Thoracic aorta (tissue), 2 donors: ENCODE measurements at places on chromosomes 4 and X.
A peak's percentile ranks its signal among the peaks of the same experiment; 100 is the strongest.

DNA sequence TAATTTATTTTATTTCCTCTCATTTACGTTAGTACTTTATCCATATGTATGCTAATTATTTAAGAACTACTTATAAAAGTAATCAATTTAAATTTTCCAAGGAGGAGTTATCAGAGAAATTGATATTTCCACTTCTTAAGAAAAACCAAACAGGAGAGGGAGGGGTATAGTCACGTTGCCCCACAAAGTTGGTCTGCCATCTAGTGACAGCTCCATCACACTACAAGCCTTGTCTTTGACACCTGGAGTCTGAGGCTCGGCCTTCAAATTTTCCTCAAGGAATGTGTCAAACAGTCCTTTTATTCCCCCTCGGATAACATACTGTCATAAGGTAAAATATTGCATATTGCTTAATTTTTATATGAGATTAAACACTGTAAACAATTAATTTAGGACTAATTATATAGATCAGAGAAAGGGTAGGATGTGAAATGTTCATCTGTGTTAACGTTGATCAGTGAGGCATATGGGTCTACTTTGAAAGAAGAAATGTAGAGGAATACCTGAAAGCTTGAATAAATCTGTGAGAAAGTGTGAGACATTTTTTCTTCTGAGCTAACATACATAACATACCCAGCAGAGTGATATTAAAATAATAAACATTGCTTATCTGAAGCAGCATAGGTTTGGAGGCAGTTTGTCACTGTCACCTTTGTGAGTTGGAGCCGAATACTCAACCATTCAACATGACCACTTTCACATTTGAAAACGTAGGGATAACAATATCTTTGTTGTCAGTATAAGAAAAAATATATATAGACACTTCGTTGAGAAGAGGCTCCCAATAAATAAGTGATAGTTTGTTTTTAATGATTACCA is 114.4 kb downstream of the GLRA3 start:
- DNase-seq = no peak

DNA sequence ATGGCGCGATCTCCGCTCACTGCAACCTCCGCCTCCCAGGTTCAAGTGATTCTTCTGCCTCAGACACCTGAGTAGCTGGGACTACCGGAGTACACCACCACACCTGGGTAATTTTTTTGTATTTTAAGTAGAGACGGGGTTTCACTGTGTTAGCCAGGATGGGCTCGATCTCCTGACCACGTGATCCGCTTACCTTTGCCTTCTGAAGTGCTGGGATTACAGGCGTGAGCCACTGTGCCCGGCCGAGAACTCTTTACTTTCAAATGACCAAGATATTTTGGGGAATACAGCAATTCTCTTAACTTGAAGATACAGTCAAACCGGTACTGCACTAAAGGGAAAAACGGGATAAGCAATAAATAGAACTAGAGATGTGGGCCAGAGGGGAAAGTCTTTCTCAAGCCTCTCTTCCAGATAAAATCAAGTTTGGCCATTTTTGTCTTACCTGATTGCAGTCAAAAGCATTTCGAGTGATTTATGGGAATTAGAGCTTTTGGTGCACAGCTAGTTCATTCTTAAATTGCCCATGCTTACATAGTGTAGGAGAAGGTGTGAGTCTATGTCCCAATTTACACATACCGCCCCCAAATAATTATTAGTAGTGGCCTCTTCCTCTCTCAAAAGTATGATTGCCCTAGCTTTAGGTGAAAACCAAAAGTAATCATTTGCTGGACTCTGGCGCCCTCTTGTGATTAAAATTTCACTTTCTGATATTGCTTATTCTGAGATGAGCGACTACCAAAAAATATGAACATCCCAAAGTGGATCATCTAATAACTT is 53.2 kb upstream of the ABCG2 start:
- no peak for DNase-seq

- DNase-seq = no peak
Observed at GRCh38 chr4:150039274-150040127, 38.7 kb upstream of the DCLK2 start.

DNA sequence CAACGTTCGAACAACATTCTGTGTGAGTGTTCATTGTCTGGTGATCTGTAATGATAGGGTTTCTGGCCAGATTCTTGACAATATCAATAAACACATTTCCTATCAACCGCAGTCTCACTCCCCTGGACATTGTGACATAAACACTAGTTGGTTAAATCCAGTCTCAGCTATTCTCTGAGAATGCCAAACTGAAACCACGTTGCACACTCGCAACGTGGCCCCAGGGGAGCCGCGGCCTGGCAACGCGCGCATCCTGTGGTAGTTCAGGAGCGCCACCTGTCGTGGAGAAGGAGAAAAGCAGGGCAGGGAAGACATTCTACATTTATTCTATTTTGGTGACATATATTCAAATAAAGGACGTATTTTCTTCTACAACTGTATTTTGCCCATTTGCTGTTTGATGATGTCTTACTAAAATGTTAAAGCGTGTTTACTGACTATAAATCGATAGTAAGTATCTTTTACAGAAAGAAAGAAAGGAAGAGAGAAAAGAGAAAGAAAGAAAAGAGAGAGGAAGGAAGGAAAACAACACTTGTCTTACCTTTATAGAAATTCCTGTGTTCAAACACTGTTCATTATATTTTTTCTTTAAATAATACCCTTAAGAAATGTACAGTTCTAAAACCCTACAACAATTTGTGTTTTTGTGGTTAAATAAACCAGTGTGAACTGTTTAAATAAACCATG is 738.3 kb upstream of the FRG1 start:
- peak; percentile 6 for DNase-seq

DNA sequence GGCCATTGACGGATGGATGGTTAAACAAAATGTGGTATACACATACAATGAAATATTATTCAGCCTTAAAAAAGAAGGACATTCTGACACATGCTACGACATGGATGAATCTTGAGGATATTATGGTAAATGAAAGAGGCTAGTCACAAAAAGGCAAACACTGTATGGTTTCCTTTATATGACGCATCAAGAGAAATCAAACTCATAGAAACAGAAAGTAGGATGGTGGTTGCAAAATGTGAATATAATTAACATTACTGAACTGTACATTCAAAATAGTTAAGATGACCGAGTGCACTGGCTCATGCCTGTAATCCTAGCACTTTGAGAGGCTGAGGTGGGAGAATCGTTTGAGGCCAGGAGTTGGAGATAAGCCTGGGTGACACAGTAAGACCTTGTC is 9.5 kb upstream of the CASK start:
- no peak for DNase-seq

GRCh38 chr4:103150677-103151076 is 47.5 kb downstream of the CENPE start:
- DNase-seq = no peak

DNA sequence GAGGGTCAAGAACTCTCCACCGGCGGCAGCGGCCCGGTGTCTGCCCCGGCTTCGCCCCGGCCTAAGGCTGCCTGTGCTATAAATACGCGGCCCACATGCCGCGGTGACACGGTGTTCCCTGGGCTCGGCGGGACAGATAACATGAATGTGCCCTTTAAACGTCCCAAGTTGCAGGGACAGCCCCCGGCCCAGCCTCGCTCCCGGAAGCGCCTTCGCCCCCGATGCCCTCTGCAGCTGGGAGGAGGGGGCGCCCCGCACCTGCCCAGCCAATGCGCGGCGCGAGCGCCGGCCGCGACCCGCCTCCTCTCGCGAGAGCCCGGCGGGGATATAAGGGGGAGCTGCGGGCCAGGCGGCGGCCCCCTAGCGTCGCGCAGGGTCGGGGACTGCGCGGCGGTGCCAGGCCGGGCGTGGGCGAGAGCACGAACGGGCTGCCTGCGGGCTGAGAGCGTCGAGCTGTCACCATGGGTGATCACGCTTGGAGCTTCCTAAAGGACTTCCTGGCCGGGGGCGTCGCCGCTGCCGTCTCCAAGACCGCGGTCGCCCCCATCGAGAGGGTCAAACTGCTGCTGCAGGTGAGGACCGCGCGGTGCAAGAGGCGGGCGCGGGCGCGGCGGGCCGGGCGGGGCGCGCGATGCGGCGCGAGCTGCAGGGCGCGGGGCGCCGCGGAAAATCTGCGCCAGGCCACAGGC is at the start of gene SLC25A4:
Gene SLC25A4, plus strand, starts transcription at position 355 of the 689 bp plus-strand sequence. Its CDS starts 107 bp downstream, at position 462.
- peak; percentile 41 for DNase-seq

DNA sequence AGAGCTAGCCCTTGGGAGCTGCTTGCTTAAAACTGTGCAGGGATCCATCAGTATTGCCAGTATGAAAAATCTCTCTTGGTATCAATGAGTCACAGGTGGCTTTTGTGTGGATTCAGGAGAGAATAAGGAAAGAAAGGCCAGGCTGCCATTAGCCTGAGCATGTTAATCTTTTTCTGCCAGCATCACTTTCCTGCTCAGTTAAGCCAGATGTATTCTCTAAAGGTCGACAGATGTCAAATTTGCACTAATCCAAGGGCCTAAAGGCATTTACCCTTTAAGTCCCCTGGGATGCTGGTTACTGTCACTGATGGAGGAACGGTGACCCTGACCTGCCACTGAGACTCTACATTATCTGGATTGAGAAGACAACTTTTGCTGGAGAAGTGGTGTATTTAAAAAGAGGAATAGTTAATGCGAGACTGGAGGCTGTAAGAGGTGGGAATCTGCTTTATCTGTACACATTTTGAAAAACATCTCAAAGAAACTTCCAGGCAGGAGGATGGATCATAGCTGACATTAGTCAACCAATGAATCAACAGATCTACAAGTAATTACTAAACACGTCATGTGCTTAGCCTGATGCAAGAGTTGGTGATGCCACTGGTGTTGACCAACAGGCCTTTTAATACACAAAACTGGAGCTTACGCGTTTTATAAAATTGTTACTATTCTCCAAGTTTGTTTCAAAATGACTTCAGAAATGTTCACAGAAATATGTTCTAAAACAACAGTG is 241.4 kb upstream of the ANXA3 start:
- DNase-seq = no peak

DNA sequence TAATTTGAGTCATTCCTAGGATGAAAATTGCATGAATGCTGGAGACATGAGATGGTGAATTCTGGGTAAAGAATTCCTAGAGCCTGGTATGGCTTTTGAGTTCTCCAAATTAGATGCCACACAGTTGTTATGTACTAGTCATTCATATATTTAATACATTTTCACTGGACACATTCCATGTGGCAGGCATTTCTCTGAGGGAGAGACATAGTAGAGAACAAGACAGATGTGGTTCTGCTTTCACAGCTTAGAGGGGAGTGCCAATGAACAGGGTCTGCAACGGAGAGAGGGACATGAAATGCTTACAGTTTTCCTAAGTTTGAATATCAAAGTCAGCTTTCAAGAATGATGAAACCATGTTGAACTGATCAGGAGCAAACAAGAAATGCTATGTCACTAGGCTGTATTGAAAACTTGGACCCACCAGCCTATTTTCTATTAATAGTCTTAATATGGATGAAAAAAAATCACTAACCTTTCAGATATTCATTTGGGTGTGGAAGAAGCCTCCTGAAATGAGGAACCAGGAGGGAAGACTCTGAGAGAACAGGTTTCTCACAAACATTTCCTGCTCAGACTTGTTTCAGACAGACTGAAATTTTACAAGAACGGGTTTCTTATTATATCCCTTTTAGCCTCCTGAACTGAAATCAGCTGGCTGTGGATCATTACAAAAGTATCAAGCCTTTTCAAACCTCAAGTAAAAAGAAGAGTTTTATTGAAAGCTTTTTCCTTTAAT is 276.0 kb upstream of the TET2 start:
- no peak for DNase-seq

- no peak for DNase-seq
Observed at GRCh38 chr4:87975466-87975865, at the start of gene SPP1. SPP1 (plus strand) TSS chr4:87975714; CDS start chr4:87976896, 1,182 bp downstream.

DNA sequence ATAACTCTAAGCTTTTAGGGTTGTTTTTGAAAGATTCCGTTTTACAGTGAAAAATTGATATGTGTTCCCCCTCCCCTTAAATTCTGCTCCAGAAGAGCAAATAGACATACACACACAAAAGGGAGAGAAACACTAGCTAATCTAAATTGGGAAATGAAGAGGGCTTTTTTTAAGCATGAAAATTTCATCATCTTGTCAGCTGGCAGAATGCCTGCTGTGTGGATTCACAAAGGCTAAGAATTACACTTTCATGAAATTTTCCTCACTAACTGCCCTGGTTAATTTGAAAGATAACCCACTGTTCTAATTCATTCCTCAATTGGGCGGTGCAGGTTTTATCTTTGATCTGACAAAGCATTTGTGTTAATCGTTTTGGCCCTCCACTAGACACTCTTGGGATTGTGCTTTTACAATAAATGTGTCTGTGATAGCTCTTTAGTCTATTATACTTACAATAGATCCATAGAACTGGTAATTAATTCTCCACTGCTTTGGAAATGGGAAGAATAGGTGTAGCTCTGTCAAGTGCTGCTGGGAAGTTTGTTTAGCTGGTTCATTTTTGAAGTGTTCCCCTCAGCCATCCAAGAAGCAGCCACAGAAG is 152.9 kb downstream of the POLA1 start:
- no peak for DNase-seq

DNA sequence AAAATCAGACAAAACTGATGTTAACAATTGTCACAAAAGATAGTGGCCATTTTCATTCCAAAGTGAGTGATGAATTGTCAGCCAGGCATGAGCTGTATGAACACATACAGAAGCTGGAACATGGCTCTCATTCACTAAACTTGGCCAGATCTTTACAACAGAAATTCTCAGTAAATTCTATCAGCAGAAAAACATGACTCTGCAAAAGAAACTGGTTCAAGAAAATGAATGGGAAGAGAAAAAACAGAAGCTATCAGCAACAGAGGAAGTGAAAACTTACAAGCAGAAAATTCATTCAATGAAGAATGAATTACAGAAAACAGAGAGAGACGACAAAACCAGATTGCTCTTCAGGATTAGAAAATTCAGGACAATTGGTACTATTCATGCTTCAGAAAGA is 249.6 kb downstream of the COL25A1 start:
- no peak for DNase-seq

DNA sequence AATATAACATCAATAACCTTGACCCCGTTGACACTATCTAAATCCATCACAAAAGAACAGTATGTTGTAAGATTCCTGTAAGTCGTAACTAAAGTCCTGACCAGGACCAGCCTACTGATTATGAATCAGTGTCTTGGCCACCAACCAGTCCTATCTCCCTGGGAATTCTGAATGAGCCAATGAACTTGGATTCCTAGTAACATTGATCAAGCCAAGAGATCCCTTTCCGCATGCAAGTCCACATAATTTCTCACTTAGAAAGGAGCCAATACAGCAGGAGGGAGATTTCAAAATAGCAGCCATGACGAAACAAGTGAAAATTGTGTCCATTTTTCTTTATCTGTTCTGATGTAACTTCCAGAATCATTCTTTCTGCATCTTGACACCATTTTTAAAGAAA is 9.5 kb downstream of the XPNPEP2 start:
- no peak for DNase-seq

GRCh38 chr4:181957088-181957487 is 286.1 kb upstream of the TENM3 start:
- DNase-seq = no peak

GRCh38 chr4:25938787-25939186 is 24.8 kb downstream of the SMIM20 start:
- no peak for DNase-seq

- no peak for DNase-seq
Observed at GRCh38 chr4:39664828-39665731, 26.4 kb upstream of the SMIM14 start.

DNA sequence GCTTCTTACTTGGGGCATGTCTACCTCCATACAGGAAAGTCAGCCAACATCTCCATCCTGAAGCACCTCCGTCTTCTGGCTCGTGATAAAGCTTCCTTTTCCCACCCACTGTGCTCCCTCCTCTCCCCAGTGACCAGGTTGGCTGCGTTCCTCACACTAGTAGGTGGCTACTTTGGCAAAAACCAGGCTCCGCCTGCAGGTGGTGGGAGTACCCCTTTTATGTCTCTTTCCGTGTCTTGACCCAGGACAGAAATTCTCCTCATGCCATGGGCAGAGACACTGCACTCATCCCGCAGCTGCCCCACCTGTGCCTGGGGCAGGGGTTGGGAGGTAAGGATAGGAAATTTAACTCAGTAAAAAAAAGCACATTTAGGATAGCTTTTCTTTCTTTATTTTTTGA is 50.9 kb downstream of the ENPP6 start:
- no peak for DNase-seq
